SJCRH30 (cell line): ENCODE measurements at places on chromosomes 1 and 21. TPM values are rescaled to one million over a fixed set of nuclear protein-coding genes. Genes with fewer than 3 reads are reported as not detected.
A peak's percentile ranks its signal among the peaks of the same experiment; 100 is the strongest.

DNA sequence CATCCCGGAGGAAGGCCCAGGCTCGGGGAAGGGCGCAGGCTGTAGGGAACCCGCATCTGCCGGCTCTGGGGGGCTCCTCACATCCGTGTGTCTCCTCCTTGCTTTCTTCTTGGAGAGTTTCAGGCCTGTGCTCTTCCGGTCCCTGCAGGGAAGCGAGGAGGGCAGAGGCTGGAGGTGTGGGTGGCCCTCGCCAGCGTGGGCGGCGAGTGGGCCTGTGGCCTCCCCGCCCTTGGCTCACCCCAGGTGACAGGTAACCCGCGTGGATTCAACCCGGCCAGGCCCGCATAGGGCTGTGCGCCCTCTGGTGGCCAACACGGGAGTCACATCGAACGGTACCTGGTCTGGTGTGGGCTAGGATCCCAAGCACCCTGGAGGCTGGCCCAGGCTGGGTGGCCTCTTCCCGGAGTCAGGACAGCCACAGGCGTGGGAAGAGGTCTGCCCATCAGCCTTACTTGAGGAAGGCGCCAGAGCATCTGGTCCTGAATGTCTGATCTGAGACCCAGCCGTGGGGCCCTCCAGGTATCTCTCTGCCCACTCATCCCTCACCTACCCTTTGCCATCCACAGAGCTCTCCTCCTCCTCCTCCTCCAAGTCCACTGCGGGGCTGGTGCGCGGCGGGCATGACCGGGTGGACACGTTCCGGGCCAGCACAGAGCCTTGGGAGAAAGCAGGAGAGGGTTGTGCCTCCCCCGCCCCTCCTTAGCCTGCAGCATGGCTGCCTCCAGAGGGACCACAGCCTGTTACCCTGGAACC is 9.6 kb upstream of the TNFRSF25 start:
- DNase-seq: peak; percentile 61

DNA sequence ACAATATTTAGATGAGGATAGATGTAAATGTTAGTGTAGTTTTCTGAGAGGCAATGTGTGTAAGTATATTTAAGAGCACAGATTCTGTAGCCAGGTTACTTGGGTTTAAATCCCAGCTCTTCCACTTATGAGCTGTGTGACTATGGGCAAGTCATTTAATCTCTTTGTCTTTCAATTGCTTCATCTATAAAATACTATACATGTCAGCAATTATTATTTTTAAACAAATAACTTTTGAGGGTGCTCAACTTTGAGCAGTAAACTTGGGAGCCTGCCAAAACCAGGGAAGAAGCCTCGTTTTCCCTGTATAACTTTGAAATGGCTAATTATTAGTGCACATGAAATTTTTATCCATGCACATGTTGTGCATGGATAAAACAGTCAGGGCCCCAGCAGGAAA is 222.8 kb downstream of the FOXD2 start:
- no peak for DNase-seq

- DNase-seq: no peak
Measured at GRCh38 chr1:222912730-222913129, 97.9 kb downstream of the DISP1 start.

DNA sequence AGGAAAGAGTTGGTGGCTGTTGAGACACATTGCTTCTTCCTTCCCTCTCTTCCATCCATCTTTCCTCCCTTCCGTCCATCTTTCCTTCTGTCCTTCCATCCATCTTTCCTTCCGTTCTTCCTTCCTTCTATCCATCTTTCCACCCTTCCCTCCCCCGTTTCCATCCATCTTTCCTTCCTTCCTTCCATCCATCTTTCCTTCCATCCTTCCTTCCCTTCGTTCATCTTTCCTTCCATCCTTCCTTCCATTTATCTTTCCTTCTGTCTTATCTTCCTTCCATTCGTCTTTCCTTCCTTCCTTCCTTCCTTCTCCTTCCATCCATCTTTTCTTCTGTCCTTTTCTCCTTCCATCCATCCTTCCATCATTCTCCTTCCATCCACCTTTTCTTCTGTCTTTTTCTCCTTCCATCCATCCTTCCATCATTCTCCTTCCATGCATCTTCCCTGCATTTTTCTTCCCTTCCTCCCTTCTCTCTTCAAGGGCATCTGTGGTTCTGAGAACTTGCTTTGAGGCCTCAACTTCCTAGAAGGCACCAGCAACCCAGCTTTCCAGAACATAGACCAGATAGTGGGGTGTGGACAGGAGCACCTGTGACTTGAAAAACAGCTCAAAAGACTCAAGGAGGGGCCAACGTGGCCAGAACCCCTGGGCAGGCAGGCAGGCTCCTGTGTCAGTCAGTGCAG is 48.9 kb upstream of the SELENON start:
- DNase-seq: no peak

GRCh38 chr1:27562021-27562420 is 41.9 kb downstream of the AHDC1 start:
- DNase-seq: no peak

DNA sequence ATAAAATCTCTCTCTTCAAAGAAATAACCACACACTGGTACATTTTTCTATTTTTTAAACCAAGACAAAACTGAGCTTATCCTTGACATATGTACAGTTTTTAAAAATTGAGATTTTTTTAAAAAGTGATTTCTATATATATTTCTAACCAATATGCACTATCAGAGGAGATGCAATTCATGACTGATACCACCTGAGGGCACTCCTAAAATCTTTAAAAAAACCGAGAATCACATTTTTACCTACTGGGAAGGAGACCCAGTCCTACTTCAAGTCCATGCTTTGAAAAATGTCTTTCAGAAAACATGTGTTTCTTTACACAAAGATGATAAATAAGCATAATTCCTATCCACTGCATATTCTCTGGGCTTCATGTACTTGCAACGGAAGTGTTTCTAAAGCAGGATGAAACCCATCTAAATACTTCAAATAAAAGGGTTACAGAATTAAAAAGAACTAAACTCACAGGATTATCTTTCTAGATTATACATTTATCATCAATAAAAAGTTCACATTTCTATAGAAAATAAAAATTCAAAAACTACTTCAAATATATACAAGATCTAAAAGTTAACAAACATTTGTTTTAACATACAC is 98.6 kb downstream of the ENAH start:
- DNase-seq: no peak

DNA sequence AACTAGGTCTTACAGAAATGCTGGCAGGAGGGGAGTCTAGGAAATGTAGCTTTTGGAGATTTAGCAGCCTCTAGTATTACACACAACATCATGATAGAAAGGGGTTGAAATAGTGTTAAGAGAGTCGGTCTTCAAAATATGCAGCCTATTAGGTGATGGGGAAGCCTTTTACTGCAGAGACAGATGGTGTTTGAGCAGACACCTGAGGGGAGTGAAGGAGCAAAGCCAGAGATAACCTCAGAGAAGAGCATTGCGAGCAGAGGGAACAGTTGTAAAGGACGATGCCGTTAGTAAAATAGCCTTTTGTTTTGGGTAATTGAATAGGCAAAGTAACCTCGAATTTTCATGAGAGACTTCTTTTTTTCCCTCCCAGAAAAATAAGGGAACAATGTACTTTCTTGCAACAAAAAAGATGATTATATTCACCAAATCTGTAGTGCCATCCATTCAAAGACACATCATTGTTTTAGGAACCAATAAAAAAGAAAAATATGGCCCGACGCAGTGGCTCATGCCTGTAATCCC is 66.3 kb upstream of the KIF1B start:
- no peak for DNase-seq

GRCh38 chr1:21239221-21239620 is 51.0 kb downstream of the ECE1 start:
- DNase-seq: peak; percentile 85

GRCh38 chr1:53625766-53626520 is 113.0 kb downstream of the GLIS1 start:
- DNase-seq: no peak

DNA sequence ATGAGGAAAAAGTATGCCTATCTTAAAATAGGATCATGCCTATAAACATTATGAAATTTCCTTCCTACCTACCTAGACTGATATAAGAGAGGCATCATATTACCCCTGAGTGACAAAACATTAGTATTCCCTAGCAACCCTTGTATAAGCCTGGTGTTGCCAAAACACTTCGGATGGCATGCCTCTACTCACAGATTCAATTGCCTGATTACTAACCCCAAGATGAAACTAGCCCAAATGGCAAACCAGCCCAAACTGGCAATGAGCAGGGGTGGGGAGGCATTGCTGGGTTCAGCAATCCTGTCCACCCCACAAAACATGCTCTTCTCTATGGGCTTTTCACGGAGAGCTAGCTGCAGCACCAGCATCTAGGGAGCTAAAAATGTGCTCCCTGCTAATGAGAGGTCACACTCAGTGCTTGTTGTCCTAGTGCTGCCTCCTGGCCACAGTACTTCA is 13.9 kb downstream of the PALMD start:
- no peak for DNase-seq

DNA sequence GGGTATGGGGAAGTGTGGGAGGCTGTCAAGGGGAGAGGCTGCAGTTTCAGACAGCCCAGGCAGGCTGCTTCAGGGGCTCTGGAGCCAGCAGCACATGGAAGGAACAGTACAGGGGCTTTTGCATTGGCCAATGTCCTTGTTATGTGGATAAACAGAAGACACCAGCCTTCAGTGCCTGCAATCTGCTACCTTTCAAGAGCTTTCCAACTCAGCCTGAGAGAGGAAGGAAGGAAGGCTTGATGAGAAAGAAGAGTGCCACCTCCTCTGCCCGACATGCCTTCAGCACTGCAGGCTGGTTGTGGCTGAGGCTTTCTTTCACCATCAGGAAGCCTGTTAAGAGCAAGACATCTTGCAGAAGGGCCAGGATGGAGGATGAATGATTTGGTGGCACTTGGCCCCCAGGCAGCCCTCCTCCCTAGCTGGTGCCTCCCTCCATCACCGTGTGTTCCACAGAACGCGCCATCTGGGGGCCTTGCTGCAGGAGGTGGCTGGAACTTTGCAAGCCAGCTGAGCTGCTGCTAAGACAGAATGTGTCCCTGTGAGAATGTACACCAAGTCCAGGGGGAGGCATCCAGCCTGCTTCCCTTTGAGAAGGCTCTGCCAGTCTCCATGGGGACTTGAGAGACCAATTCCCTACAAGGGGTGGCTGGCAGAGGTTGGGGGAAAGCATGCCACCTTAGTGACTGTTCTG is 372.4 kb upstream of the PROX1 start:
- DNase-seq: no peak

DNA sequence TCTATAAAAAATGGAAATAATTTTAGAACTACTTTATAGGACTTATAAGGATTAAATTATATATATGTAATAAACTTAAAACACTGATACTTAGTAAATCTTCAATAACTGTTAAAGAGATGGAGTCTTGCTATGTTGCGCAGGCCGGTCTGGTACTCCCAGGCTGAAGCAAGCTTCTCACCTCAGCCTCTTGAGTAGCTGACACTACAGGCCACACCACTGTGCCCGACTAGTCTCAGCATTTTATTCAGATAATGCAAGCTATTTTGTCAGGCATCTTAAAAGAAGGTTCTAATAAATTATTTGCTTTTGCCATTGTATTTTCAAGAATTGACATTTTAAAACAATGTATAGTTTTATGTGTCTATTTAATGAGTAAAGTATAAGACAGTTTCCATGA is 20.8 kb downstream of the CNST start:
- DNase-seq: no peak

DNA sequence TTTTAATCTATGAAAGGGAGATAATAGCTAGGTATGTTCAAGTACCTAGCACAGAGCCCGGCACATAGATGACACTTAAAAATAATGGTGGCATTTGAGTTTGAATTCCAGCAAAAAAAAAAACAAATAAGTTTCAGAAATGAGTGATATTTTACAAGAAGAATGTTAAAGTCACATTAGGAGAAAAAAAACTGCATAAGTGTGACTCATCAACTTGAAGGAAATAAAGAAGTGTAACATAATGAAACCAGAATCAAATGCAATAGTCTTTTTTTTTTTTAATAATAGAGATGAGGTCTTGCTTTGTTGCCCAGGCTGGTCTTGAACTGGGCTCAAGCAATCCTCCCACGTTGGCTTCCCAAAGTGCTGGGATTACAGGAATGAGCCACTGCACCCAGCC is 17.1 kb downstream of the DNASE2B start:
- DNase-seq: no peak

- DNase-seq: no peak
Measured at GRCh38 chr21:42556960-42557359, 43.3 kb downstream of the SLC37A1 start.

DNA sequence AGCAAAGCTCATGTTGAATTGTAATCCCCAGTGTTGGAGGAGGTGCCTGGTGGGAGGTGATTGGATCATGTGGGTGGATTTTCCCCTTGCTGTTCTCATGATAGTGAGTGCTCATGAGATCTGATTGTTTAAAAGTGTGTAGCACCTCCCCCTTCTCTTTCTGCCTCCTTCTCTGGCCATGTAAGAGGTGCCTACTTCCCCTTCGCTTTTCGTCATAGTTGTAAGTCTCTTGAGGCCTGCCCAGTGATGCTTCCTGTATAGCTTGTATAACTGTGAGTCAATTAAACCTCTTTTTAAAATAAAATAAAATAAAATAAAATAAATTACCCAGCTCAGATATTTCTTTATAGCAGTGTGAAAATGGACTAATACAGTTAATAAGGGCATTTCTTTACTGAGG is 1025.7 kb downstream of the PLA2G4A start:
- DNase-seq: no peak

- DNase-seq: peak; percentile 39
Measured at GRCh38 chr1:108124622-108125311, 75.4 kb downstream of the SLC25A24 start.

DNA sequence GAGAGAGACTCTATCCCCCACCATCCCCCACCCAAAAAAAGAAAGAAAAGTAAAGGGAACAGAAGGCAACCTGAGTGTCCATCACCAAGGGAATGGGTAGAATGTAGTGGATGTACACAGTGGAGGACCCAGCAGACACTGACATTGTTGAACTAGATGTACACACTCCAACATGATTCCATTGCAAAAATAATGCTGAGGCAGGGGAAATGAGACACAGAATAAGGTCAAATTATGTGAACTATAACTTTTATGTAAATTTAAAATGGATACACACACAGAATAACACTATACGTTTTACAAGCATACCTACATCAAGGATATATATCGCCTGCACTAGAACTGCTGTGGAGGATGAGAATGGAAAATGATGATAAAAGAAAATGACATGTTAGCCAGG is 34.8 kb downstream of the PTAFR start:
- no peak for DNase-seq

DNA sequence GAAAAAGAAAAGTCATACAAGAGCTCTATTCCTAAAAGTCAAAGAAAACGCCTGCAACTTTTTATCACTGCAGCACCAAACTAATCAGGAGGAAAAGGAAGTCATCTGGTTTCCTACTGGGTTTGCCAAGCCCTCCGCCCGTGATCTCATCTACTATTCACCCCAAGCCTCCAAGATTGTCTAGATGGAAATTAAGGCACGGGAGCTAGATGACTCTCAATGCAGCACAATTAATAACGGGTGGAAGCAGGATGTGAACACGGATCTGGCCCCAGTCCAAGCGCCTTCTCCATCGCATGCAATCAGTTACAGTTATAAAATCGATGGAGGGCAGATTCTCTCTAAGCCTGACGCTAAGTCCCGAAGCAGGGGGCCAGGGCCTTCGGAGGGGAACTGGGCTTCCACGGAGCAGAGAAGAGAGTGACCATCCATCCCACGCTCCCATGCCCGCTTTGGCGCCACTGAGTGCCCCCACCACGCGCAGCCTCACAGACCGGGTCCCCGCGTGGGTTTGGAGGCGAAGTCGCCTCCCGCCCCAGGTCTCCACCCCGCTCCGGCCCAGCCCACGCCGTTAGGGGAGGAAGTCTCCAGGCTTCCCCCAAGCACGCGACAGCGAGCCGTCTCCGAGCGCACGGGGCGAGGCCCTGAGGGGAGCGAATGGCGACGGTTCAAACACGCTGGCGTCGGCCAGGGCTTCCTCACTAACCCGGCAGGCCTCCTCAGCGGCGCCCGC is 1.8 kb downstream of the HSF2BP start:
- no peak for DNase-seq

Gene ASPM
- total RNA-seq: 64.3 and 76.1 TPM in 2 replicates

Gene TNFSF18
- not detected in 2 replicates for total RNA-seq
